Keratinocyte (primary cell): ENCODE measurements at places on chromosomes 3 and 15.

- peak; percentile 91 for DNase-seq
These were observed 124.0 kb downstream of the RAP2B start for GRCh38 chr3:153285982-153286381.

DNA sequence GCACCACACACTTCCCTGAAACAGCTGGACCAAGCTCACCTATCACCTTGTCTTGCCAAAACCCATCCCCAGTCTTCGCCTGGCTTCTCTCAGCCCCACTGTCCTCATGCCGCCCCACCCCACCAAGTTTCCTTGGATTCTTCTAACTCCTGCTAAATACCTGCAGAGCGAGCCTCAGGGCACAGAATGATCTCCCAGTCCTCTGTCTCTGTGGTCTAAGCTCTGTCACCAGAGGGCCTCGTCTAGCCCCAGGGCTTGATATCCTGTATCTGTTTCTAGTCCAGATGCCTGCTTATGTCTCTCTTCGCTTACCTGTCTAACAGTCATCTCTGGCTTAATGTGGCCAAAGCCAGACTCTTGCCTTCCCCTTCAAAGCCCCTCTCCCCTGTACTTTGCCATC, 9.7 kb downstream of the CCDC12 start:
- no peak for DNase-seq

GRCh38 chr3:48595075-48595525, at the start of gene COL7A1:
COL7A1 (minus strand) TSS chr3:48595329; CDS start chr3:48595159, 170 bp downstream.
- DNase-seq = peak; percentile 69

DNA sequence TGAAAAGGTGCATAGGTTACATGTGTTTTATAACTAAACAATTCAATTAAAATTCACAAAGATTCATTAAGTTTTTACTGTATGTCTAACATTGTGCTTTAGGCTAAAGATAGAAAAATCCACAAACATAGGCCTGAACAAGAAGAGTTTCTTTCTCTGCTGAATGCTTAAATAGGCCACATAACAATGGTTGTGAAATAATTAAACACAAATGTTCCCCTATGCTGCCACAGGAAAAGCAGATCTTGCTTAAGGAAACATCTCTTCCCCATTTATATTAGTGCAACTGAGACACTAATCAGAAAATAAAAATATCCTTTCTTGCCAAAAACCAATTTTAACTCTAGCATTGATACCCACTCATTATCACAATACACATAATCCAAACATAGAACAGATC, 725.4 kb upstream of the DPPA4 start:
- no peak for DNase-seq

GRCh38 chr3:129954514-129954913, 20.0 kb upstream of the TRH start:
- DNase-seq = no peak

DNA sequence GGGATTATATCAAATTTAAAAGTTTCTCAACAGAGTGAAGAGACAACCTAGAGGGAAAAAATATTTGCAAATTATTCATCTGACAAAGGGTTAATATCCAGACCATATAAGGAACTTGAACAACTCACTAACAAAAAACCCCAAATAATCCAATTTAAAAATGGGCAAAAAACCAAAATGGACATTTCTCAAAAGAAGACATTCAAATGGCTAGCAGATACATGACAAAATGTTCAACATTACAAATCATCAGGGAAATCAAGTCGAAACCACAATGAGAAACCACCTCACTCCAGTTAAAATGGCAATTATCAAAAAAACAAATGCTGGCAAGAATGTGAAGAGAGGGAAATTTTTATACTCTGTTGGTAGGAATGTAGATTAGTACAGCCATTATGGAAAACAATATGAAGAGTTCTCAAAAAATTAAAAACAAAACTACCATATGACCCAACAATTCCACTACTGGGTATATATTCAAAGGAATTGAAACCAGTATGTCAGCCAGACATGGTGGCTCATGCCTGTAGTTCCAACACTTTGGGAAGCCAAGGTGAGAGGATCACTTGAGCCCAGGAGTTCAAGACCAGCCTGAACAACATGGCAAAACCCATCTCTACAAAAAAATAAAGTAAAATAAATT, 88.5 kb downstream of the CSNK1G1 start:
- DNase-seq = no peak

DNA sequence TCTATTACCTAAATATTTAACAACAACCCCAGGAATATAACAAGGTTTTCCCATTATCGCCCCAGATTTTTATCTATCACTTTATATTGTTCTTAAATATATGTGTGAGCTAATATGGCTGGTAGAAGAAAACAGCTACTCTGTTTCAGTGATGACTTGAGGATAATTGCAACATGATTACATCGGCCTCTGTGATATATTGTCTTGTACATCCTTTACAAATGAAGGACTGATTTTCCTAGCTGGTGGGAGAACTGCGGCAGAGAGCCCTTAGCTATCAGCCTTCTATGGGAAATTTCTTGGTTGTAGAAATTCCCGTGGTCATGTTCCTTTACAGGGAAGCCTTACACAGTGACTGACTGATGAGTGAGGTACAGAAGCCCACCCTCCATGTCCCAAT, 110.9 kb upstream of the ZNF717 start:
- DNase-seq = no peak

DNA sequence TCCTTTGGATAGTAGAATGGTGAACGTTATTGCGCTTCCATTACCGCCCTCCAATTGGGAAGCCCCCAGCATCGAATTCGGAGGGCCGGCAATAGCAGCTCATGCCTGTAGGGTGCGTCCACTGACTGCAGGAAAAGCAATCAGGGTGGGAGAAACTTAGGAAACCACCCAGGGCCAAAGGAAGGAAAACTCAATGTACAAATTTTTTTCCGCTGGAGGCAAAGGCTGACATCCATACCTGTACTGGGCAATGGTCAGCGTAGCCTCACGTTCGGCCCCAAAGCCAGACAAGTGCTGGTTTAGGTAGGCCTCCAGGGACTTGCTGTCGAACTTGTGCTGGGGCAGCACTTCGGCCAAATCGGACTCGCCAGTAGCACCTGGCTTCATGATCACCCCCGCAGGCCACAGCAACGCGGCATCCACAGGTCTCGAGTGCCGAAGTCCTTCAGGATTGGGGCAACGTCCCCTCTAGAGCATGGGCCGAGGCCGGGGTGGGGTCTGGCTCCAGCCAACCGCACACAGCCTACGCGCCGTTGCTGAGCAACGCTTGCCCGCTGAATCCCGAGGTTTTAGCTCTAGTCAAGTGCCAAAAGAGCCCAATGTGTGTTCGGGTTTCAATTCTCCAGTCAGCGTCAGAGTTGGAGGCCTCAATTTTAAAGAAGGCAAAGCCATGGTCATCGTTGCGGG, at the start of gene ACAD11:
TSS of gene ACAD11 (minus strand) at position 445 of the 687 bp plus-strand sequence. CDS start at position 387, 58 bp downstream.
- DNase-seq = no peak

DNA sequence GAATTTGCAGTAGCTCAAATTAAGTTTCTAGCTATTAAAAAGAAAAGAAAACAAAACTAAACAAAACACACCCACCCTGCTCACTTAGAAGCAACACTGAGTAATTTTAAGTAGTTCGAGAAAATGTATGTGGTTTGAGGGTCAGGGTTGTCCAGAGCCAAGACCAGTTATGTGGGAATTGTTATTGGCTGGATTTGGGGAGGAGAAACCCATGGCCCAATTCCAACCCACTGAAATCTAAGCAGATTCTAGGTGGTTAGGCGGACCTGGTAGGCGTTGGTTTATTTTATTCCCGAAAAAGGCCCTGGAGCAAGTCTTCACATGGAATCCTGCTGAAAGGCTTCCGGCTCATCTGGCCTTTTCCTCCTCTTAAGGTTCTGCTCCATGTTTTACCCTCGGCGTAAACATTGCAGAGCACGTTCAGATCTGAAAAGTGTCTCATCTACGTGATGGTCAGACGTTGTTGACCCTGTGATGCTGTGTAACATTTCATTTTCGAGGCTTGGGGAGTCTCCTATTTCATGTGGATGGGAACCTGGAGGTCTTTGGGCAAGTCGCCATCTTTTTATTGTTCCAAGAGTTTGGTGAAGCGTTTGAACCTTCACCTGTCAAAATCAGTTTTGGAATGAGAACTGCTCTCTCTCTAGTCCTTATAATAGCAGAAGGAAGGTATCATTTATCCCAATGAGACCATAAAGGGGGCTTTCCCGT, 64.0 kb downstream of the FLNB start:
- no peak for DNase-seq

GRCh38 chr3:172238188-172238587, 198.8 kb downstream of the FNDC3B start:
- DNase-seq = no peak

- DNase-seq = no peak
These were observed 107.2 kb upstream of the ABHD17C start for GRCh38 chr15:80587816-80588456.

GRCh38 chr3:197024881-197025735, 4.5 kb downstream of the MELTF start:
- DNase-seq = no peak

GRCh38 chr3:55588146-55588765, 101.2 kb upstream of the WNT5A start:
- DNase-seq = no peak

DNA sequence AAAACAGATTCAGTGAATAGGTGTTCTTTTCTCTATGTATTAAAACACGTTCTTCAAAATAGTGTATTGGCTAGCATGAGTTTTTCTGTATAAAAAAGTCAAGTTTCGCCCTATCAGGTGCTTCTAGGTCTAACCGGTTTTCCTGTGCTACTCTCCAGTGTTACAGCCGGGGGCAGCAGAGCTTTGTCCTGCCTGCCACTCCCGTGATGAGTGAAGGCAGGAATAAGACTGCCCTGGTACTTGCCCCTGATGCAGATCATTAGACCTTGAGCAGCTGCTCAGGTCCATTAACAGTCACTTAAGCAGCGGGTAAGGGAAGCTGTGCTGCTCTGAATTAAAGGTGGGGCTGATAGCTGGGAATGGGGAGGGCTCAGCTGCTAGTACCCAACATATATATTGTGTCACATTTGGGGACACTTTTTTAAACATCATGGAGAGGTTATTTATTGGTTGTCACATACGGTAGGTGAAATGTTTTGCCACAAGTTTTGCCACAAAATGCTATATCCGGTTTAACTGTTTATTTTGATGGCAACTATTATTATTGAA, 1.3 kb upstream of the UNC13C start:
- no peak for DNase-seq

DNA sequence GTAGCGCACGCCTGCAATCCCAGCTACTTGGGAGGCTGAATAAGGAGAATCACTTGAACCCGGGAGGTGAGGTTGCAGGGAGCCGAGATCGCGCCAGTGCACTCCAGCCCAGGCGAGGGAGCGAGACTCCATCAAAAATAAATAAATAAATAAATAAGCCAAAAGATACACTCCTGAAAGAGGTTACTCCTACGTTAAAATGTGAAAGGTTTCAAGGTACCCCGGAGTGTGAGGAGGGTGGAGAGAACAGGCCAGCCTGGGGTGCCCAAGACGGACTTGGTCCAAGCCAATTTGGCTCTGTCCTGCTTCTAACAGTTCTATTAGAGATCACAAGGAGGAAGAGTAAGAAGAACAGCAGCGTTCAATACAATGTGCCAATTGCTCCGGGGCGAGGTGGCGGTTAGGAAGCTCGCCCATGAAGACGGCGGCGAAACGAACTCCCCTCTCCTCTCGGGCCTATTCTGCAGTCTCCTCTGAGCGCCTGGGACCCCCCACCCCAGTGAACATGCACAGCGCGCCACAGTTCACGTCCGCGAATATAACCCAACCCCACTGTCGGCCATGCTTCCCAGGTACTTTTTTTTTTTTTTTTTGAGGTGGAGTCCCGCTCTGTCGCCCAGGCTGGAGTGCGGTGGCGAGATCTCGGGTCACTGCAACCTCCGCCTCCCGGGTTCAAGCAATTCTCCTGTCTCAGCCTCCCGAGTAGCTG, 942 bp downstream of the ELP6 start:
- DNase-seq = no peak

DNA sequence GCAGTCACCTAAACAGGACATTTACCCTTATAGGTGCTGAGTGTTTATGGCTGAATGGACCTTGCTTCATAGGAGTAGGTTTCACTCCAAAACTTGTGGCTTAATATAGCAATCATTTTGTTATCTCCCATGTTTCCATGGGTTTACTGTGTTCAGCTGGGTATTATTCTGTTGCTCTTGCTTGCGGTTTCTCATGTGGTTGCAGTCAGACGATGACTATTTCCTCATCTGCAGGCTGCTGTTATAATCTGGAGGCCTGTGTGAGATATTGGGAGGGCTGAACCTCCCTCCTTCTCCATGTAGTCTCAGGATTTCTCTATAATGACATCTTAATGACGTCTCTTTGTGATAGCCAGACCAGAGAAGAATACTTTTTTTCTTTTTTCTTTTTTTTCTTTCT, 98.1 kb downstream of the ZPLD1 start:
- no peak for DNase-seq

DNA sequence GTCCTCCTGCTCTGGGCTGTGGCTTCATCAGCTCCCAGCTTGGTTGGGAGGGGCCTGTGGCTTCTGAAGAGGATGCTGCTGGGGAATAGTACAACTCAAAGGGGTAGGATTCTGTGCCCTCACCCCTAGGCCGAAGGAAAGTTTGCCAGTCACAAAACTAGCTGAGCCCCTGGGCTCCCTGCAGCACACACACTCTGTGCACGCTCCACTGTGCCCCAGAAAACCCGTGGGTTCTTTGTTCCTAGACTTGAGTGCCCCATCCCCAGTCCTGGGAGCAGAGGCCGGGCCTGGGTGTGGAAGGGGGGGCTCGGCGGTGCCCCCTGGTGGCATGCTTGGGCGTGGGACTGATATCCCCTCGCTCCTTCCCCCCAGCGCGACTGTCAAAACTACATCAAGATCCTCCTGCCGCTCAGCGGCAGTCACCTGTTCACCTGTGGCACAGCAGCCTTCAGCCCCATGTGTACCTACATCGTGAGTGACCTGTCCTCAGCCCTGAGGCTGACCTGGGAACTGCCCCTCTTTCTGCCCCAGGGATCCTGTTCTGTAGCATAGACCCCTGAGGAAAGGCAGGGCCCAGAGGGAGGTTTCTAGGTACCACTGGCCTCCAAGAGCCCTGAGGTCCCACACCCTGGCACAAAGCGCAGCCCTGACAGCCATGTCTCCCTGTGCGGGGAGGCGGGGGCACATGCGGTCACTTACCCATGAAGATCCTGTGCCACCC, 14.2 kb downstream of the CIB1 start:
- no peak for DNase-seq

DNA sequence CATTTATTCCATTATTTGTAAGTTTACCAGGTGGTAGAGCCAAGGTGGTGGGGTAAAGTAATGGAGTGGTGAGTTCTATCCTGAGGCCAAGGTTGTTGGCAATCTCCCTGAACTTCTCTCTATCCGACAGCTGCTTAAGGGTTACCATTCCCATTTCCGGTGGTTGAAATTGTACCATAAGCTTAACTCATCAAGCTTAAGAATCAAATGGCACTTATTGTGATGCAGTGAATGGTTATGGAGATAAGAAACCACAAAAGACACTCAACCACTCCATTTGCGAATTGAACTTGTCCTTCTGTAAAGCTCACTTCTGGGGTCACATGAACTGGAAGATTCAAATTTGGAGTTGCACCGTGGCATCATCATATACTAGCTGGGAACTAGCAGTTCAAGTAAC, 287.4 kb upstream of the SLCO3A1 start:
- DNase-seq = no peak

GRCh38 chr15:45242289-45242688, 9.7 kb upstream of the SLC28A2 start:
- DNase-seq = no peak
